Right forelimb (tissue), 1 donor: ENCODE measurements at places on chromosomes 4 and X.
A peak's percentile ranks its signal among the peaks of the same experiment; 100 is the strongest.

DNA sequence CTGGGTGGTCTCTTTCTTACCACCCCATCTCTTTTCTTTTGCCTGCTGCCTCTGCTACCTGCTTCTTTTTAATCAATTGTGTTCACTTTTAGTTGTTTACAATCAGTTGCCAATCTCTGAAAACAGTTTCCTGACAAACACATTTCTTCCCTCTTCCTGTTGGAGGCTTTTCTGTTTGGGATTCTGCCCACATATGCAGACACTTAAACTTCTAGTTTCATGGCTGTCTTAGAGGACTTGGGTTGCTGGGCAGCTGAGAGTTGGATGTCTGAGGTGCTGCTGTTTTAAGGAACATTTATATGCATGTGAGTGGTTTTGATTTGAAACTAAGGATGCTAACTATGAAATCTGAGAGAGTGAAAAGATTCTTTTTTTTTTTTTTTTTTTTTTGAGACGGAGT, 112.3 kb upstream of the LIMCH1 start:
- no peak for DNase-seq

GRCh38 chr4:4490041-4490440, 51.8 kb downstream of the STX18 start:
- DNase-seq = no peak

- DNase-seq = no peak
These were observed 14.8 kb downstream of the GPR34 start for GRCh38 chrX:41703574-41704029.

DNA sequence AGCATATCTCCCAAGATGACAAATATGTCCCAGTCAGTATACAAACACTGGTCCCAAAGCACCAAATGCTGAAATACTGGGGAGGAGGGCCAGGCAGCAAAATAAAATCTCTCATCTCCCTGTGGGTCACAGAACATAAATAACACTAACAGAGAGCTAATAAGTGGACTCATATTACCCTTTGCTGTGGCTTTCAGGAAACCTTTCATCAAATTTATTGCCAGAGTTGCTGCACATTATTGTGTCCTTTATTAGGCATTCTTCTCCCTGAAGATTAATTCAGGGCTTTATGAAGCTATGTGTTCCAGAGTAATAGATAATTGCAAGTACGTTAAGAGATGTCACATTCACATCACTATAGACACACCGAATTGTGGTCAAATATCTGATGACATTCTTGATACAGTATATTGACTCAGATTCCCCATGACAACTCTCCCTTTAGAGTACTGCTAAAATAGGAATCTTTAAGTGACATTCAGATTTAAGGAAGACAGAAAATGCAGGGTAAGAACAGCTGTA, 124.1 kb upstream of the PRR32 start:
- DNase-seq = no peak

GRCh38 chrX:40177942-40178715, 80.4 kb upstream of the BCOR start:
- no peak for DNase-seq

DNA sequence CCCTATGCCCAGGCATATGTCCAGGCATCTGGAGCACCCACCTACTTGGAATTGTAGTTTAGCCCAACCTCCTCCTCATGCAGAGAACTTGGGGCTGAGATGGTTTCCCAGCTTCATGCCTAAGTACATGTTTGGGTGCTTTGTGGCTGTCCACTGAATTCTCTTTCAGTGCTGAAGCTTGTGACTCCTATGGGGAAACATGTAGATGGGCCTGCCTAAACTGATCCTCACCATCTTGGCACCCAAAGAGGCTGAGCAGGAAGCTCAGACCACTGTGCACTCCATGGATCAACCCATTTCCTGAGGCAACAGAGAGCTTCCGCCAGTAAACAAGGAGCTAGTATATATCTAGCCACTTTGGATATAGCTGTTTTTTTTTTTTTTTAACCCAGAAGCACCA, 2733.7 kb downstream of the PCDH7 start:
- DNase-seq = no peak

- DNase-seq = no peak
These were observed 210.8 kb downstream of the ARHGAP10 start for GRCh38 chr4:147942729-147943128.

DNA sequence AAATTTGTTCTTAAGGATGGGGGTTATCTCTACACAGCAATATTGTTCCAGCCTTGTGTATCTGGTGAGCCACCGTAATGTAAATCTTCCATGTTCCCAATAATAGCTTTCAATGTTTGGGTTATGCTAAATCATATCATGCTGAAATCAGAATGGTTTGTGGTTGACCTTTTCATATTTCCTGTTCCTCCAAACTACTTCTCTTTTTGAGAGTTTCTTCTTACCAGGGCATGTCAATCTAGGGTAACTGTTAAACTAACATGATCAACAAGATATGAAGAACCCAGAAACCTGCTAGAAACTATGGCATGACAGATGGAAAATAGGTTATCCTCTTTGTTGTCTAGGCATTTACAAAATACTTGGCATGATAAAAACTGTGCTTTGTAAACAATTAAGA, 22.0 kb downstream of the TNMD start:
- DNase-seq = no peak

- DNase-seq = no peak
These were observed 244.2 kb downstream of the GRXCR1 start for GRCh38 chr4:43136752-43137151.

GRCh38 chrX:137982472-137983172, 416.7 kb downstream of the ZIC3 start:
- no peak for DNase-seq

DNA sequence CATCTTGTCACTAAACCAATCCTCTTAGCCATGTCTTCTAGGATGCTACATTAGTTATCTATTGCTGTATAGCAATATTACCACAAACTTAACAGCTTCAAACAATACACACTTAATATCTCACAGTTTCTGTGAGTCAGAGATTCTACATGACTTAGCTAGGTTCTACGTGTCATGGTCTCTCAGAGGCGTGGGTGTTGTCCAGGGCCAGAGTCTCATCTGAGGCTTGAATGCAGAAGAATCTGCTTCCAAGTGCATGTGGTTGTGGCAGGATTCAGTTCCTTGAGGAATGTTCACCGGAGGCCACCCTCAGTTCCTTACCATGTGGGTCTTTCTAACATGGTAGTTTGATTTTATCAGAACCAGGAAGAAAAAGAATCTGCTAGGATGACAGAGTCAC, 26.4 kb downstream of the PPP1R2C start:
- DNase-seq = no peak

DNA sequence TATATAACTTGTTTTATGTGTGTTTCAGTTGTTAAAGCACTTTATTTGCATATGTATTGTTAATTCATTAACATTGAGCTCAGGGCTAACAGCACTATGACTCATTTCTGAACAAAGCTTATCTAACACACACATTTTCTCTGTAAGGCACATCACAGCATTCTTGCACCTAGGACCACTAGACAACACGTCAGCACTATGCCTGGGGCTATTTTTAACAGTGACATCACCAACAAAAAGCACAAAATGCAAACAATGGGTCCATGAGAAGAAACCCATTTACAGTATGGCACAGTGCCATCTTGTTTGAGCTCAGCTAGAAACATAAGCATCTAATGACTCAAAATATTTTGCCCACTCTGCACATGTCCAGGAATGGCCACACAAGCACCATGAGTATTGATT, 124.4 kb downstream of the RELL1 start:
- no peak for DNase-seq

GRCh38 chr4:7828793-7829301, 110.8 kb downstream of the AFAP1 start:
- DNase-seq = no peak

- no peak for DNase-seq
These were observed 430.9 kb downstream of the C4orf33 start for GRCh38 chr4:129526812-129527211.

DNA sequence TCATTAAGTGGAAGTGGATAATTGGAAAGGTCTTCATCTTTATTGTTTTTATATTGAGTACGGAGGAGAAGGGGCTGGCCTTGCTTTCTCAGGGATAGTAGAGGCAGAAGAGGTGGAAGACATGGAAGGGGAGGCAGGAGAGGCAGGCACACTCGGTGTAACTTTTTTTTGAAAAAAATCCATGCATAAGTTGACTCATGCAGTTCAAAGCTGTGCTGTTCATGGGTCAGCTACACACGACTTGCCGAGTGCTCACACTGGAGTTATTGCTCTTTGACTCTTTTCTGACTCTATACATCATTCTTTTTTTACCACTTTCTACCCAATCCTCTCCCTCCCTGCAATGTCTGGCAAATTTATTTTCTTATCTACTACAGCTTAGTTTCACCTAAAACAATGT, 158.3 kb upstream of the AADAT start:
- no peak for DNase-seq

DNA sequence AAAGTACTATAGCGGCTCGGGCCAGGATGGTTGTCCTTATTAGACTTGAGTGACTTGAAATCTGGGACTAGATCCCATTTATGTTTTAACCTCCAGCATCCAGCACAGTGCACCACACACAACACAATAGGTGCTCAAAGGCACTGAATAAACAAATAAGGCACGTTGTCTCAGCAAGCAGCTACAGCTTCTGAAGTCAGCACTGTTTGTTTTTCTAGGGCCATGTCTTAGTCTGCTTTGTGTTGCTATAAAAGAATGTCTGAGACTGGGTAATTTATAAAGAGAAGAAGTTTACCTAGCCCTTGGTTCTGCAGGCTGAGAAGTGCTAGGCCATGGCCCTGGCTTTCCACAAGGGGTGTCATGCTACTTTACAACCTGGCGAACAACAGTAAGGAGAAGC, 102.1 kb upstream of the LNX1 start:
- DNase-seq = no peak

- no peak for DNase-seq
These were observed 289.0 kb downstream of the C4orf33 start for GRCh38 chr4:129384974-129385373.

GRCh38 chrX:154750301-154751202, at the start of gene GAB3:
GAB3 (minus strand) TSS chrX:154751077; CDS start chrX:154751025, 52 bp downstream.
- peak; percentile 54 for DNase-seq

DNA sequence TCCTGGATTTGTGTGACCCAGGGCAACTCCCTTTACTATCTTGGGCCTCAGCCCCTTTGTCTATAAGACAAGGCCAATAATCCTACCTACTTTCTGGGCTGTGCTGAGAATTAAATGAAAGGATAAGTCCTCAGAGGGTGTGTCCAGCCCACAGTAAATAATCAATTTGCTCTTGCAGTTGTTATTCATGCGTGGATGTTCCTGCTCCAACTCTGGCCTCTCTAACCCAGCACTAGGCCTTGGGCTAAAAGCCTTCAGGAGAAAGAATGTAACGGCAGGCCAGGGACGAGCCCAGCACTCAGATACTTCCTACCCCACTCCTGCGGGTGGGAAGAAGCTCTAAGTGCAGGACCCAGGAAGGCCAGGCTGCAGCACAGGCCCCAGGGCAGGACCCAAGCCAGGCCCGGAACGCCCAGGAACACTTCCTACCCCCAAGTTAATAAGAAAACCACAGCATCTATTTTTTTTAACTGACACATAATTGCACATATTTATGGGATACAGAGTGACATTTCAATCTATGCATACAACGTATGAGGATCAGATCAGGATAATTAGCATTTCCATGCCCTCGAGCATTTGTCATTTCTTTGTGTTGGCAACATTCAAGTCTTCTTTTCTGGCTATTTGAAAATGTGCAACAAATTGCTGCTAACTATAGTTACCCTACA, 179.6 kb upstream of the RBPJ start:
- DNase-seq = no peak

- no peak for DNase-seq
These were observed 6.1 kb downstream of the L1CAM start for GRCh38 chrX:153879741-153880439.

DNA sequence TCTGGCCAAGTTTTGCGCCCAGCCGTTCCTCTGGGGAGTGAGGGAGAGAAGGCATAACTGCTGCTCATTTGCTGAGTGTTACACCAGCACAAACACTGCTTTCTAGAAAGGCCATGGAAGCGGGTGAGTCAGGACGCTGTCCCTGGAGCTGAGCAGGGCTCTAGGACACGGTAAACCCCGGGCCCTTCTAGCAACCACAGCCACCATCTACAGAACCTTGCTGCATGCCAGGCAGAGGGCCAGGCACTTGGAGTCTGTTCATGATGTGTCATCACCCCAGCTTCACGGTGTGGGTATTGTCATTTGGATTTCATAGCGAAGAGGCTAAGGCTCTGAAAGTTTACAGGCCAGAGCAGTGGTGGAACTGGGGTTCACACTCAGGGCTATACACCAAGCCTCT, 31.8 kb upstream of the C4orf50 start:
- DNase-seq = no peak

DNA sequence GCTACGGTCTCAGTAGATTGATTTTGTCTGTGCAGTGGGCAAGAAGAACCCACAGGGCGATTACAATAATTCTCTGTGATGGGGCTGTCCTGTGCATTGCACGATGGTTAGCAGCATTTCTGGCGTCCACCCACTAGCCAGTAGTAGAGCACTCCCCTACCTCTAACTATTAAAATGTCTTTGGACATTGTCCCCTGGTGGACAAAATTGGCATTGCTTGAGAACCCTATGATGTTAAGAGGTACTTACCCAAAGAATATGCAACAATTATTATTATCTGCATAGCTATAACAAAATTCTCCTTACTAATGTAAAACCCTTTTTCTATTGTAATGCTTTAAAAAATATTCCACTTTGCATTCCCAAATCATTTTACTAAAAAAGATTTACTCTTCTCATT, 109.5 kb upstream of the VCX3A start:
- no peak for DNase-seq

DNA sequence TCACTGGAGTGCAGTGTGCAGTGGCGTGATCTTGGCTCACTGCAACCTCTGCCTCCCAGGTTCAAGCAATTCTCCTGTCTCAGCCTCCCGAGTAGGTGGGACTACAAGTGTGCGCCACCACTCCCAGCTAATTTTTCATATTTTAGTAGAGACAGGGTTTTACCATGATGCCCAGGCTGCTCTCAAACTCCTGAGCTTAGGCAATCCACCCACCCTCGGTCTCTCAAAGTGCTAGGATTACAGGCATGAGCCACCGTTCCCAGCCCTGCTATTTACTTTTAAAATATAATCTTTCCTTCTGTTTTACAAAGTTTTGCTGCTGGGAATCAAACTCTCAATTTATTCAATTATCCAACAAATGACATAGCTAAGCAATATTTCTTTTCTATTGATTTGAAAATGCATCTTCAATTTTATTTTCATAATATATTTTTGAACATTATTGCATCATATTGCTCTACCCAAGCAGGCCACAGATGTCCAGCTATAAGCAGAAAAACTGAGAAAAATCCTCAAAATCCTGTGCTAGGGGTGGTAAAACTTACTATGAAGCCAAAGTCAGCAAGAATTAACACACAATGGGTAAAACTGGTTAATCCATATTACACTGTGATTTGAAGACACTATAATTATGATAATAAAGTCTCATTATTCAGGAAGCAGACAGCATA, 5.2 kb downstream of the TIFA start:
- no peak for DNase-seq

DNA sequence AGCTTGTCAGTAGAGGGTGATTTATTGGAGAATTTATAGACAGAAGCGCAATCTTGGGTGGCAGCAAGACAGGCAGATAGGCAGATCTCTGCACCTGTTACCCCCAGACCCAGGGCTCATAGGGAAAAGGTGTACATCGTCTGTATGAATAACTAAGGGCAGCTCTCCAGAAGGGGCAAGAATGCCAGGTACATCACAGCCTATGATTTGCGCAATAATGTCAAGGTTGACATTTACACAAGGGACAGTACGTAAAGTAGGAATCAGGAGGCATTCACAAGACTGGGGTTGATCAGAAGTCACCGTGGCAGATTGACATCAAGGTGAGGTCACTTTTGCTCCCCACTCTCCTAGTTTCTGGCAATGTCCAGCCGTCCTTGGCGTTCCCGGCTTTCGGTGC, 524.1 kb downstream of the TRIML1 start:
- DNase-seq = no peak
